Neural progenitor cell (in vitro differentiated cells): ENCODE measurements at places on chromosomes 6 and 20. TPM values are rescaled to one million over a fixed set of nuclear protein-coding genes. Genes with fewer than 3 reads are reported as not detected.
A peak's percentile ranks its signal among the peaks of the same experiment; 100 is the strongest.

Gene LGSN
- total RNA-seq, result 0.09 and 0.40 TPM in 2 replicates

DNA sequence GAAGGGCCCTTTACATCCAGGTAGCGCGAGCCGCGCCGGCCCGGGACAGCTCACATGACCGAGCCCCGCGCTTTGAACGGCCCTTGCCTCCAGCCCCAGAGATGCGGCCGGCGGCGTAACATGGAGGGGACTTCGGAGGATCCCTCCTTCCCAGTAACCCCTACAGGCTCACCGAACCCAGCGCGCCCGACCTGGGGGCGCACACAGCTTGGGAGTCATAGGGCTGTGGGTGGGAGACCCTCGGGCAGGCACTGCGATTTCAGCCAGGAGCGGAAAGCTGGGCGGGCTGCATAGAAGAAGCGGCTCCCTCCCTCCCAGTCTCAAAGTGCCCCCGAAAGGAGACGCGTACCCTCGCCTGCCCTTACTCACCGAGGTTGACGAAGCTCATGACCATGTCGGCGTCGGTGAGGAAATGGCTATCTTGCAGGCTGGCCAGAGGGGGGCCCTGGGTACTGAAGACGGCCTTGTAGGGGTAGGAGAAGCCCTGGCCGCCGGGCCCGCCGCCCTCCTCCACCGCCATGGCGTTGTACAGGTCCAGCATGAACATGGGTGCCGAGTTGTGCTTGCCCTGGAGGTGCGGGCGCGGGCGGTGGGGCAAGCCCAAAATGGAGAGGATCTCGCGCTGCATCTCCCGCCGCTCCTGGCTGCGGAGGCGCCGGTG, 975 bp downstream of the BMP7 start:
- peak; percentile 70 for DNase-seq

- no peak for DNase-seq
Measured at GRCh38 chr6:140782941-140783340, 1349.8 kb upstream of the GJE1 start.

Gene GABRR1
- not detected in 2 replicates for total RNA-seq

DNA sequence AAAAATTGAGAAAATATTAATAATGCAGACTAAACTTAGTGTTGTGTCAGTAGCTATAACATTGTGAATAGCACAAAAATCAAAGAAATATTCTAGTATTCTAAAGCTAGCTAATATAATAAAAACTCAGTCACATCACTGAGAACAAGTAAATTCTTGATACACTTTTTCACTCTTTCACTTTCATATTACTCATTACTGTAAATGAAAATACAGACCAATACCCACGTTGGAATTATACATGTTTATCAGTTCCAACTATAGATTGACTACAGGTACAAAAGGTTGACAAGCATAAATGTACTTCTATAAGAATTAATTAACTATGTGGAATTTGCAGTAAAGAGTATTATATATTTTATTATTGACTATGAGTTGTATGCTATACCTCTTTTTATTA, 1043.4 kb upstream of the FLRT3 start:
- DNase-seq, result no peak

DNA sequence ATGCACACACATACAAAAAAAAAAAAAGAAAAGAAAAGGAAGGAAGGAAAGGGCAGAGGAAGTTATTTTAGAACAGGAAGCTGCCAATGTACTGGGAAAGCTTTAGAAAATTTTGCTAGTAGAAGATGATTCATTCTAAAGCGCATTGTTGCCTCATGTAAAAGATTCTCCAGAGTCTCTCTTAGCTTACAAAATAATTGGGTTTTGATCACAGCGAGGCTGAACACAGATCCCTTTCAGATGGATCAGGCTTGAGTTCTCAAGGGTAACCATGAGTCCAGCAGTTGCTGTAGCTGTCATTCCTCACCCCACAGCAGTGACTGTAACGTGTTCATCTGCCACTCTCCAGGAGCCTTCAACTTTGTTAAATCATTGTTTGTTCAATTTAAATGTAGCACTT, 81.9 kb downstream of the PHACTR2 start:
- no peak for DNase-seq

- DNase-seq, result no peak
Measured at GRCh38 chr6:170106906-170107525, 183.9 kb downstream of the DLL1 start.
